ENCODE measurements at places on chromosomes 4 and X.

DNA sequence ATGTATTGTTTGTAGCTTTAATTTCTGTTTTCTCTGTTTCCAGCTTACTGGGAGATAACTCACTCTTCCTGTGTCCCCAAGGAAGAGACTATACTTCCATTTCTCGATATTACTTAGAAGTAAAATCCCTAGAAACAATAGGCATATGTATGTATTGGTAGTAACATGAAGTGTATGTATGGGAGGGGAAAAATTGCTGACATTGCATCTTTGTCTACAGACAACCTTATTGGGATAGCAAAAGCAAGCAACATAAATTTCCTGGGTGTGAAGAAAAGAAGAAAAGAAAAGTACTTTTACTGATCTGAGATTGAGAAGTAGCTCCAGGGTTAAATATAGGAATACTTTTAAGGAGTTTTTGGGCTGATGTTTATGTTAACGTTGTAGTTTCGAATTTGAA, 15.4 kb downstream of the AP1AR start:
- no peak for DNase-seq

GRCh38 chrX:10524578-10524977, 95.8 kb downstream of the MID1 start:
- no peak for DNase-seq

DNA sequence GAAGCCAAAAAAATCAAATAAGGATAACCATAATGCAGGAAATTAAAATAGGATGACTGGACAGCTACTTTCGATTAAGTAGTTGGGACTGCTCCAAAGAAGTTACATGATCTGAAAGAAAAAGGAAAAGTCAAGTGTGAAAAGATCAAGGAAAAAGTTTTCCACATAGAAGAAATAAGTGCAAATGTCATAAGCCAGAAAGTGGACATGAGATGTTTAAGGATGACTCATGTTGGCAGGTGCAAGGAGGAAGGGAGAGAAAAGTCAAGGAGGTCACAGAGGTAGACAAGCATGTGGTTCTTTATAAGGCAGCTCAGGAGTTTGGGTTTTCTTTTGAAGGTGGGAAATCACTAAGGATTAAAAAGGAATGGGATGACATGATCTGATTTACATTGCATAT, 89.8 kb upstream of the GPRIN3 start:
- DNase-seq = no peak

DNA sequence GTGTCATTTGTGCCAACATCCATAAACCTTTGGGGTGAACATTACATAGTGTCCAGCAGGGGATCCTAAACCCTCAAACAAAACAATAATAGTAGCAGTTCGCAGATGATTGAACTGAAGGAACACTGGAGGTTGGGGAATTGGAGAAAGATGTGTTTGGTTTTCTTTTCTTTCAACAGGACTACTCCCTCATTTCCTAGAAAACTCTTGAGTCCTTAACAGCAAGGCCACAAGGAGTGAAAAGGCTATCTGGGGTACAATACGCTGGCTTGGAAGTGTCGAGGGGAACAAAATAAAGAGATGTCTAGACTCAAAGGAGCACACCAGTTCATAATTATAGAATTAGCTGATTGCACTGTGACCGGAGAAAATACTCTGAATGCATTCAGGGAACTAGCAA, 72.1 kb downstream of the IDS start:
- no peak for DNase-seq

- no peak for DNase-seq
Measured at GRCh38 chr4:37641886-37642849, 44.0 kb downstream of the RELL1 start.

Data from astrocyte of the spinal cord (primary cell).